Right atrium auricular region (tissue), 2 donors: ENCODE measurements at places on chromosomes 2 and 18. TPM values are rescaled to one million over a fixed set of nuclear protein-coding genes. Genes with fewer than 3 reads are reported as not detected.

- no peaks in the 10 kb centered on the region for H3K4me1 ChIP-seq
- H3K36me3 ChIP-seq, result no peaks in the 10 kb centered on the region
- no peak for DNase-seq
- H3K27me3 ChIP-seq, result no peaks in the 10 kb centered on the region
- no peak overlapping the region for H3K4me3 ChIP-seq
These were observed 1137.6 kb upstream of the NXPH2 start for GRCh38 chr2:139917690-139918384.

DNA sequence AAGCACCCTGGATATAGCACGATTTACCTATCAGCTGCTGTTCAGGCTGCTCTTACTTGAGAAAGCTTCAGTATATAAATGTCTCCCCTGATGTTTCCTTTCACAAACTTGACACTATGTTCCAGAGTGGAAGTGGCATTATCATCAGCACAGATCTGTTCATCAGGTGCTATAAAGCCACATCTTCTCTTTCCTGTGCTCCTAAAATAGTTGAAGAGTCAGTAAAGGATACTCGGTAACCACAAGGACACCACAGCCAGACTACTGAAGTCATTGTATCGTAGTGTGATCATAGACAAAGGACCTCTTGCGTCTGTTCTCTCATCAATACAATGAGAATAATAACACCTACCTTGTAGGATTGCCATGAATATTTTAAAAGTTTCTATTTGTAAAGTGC, 841.0 kb upstream of the CELF4 start:
- no peaks in the 10 kb centered on the region for H3K36me3 ChIP-seq
- no peak overlapping the region for H3K4me3 ChIP-seq
- DNase-seq, result no peak
- H3K27ac ChIP-seq, result no peak overlapping the region
- H3K27me3 ChIP-seq, result no peaks in the 10 kb centered on the region

GRCh38 chr2:74291218-74291544, 52.0 kb downstream of the SLC4A5 start:
- no peaks in the 10 kb centered on the region for H3K36me3 ChIP-seq
- DNase-seq, result no peak
- H3K27me3 ChIP-seq, result no peaks in the 10 kb centered on the region
- no peaks in the 10 kb centered on the region for H3K4me1 ChIP-seq

DNA sequence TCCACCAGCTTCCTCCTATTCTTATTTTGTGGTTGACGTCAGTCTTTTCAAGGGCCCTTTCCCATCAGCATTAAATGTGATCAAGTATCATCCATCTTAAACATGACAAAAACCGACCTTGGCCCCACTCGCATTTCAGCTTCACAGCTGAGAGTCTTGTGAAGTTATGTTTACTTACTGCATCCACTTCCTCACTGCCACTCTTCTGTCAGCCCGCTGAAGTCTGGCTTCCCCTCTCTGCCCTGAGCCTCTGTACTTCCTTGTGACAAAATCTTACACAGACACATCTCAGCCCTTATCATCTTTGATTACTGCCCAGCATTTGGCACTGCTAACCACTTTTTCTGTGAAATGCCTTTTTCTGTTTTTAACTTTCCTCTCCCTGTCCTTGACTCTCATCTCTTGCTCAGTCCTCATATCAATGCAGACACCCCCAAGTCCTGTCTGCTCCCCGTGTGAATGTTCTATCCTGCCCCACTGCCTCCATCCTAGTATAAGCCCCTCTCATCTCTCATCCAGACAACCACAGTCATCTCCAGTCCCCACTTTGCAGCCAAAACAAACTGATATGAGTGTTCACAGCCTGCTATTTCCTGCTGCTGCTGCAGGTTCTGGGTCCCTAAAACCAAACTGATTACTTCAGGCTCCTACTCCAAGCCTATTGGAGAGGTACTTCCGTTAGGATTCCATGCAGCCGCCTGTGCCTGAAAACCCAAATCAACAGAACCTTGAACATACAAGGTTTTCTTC, 31.4 kb downstream of the FOSL2 start:
- no peak for DNase-seq
- no peaks in the 10 kb centered on the region for H3K36me3 ChIP-seq
- H3K27me3 ChIP-seq, result no peaks in the 10 kb centered on the region

DNA sequence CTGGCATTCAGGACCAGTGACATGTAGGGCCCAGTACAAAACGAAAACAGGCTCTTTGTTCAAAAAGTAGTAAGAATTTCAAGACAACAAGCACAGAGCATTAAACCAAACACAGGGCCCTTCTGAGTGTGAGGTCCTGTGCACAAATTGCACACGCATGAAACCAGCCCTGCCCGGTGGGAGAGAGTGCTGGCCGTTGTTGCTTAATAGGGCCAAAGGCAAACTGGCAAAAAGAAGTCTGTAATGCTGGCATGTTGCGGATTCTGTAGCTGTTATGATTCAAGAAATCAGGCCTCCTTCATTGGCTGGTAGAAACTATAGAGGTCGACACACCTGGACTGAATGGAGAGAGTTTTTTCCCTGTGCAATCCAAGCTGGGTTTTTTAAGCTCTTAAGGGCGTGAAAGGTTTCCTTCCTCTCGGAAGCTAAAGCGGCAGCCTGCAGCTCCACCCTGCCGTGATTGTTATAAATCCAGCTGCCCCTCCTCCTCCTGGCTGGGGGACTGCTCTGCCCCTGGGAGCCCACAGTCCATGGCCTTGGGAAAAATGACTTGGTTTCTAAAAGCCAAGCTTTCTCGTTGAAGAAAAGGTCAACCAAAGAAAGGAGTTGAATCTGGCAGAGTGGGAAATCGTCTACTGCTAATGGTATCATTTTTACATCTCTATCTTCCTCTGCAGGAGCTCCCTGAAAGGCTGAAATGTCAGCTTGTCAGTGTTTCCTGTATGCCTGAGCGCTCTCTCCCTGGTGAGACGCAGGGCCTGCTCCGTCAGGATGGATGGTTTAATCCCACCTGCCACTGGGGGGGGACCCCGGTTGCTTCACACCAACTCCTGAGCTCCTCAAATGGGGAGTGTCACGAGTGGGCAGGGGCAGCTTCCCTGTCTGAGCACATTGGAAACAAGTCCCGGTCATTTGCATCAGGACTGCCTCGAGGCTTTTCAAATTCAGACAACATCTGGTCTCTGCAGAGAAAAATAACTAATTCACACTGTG, 143.6 kb downstream of the ALPK2 start:
- H3K4me3 ChIP-seq, result no peak overlapping the region
- H3K4me1 ChIP-seq, result no peaks in the 10 kb centered on the region
- DNase-seq, result no peak
- no peaks in the 10 kb centered on the region for H3K27me3 ChIP-seq
- H3K36me3 ChIP-seq, result peaks cover 18% of the 10 kb centered on the region

GRCh38 chr18:1916869-1917523, 654.3 kb downstream of the METTL4 start:
- H3K4me1 ChIP-seq, result no peaks in the 10 kb centered on the region
- H3K27ac ChIP-seq, result no peak overlapping the region
- H3K36me3 ChIP-seq, result no peaks in the 10 kb centered on the region
- DNase-seq, result no peak
- H3K27me3 ChIP-seq, result no peaks in the 10 kb centered on the region

DNA sequence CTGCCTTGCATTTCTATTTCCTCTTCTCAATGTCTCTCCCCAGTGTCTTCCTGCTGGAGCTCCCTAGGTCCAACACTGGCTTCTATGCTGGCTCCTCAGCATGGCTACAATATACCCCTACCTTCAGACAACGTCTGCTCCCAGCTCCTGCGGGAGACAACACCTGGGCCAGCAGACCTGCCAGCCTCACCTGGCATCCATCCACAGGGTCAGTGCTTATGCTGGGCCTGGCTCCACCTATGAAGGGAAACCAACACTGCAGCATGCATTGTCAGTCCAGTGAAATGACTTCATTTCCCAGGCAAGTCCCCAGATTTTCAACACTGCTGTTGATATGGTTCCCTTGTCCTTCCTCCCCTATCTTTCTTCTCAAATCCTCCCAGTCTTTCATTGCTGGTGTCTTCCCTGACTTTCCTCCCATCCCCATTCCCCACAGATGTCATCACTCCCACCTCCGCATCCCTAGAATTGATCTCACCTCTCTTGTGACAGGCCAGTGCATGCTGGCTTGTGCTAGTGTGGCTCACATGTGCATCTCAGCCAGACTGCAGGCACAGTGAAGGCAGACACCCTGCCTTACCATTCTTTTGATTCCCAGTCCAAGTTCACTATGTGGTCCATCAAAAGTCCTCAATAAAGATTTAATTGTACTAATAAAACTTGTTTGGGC, 98.0 kb downstream of the MYO5B start:
- H3K4me3 ChIP-seq, result no peak overlapping the region
- H3K36me3 ChIP-seq, result no peaks in the 10 kb centered on the region
- no peak for DNase-seq
- H3K27me3 ChIP-seq, result no peaks in the 10 kb centered on the region
- no peak overlapping the region for H3K27ac ChIP-seq

The FBLN7 gene
- 0.86 TPM for total RNA-seq

The APCDD1 gene
- 53.3 TPM for total RNA-seq

The EHD3 gene
- total RNA-seq, result 12.5 TPM

The PLEKHH2 gene
- total RNA-seq, result 4.8 TPM

The DNPEP gene
- total RNA-seq, result 51.2 TPM

The SLC8A1 gene
- 738 TPM for total RNA-seq

The EMX1 gene
- total RNA-seq, result 0.31 TPM
